ENCODE measurements at places on chromosomes 6 and 20. TPM values are rescaled to one million over a fixed set of nuclear protein-coding genes. Genes with fewer than 3 reads are reported as not detected.

- no peak for DNase-seq
- no peaks in the 10 kb centered on the region for H3K36me3 ChIP-seq
- no peak overlapping the region for H3K27ac ChIP-seq
- H3K4me1 ChIP-seq, result no peaks in the 10 kb centered on the region
- no peaks in the 10 kb centered on the region for H3K27me3 ChIP-seq
Measured at GRCh38 chr6:55108134-55109130, 65.9 kb upstream of the HCRTR2 start.

DNA sequence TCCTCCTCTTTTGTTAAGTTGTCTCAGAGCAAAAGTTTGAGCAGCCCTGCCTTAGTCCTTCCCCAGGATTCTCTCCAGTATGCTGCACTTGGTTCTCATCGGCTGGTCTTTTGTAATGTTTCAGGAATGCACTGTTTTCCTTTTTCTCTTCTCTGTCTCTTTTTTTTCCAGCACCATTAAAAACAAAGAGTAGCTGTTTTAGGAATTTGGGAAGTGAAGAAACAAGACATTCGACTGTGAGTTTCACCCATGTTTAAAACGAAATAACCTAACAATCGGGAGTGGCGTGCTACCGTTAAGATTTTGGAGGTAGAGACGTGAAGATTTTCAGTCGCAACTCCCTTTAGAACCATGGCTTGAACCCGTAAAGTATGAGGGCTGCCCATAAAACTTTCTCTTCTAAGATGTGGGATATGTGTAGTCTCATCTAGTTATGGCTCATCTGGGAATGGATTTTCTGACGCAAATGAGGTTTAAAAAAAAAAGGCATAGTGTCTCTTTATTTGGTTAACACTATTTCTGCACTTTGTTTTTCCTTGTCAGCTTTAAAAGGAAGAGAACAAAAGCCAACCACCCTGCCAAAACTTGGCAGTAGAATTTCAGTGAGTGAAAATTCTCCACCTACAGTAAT is 35.9 kb upstream of the RAB23 start:
- no peak overlapping the region for H3K27ac ChIP-seq
- H3K27me3 ChIP-seq, result no peaks in the 10 kb centered on the region
- H3K4me1 ChIP-seq, result no peaks in the 10 kb centered on the region

GRCh38 chr20:9143926-9144325 is 75.0 kb downstream of the PLCB4 start:
- H3K27ac ChIP-seq, result no peak overlapping the region
- no peak for DNase-seq
- no peaks in the 10 kb centered on the region for H3K4me1 ChIP-seq
- no peaks in the 10 kb centered on the region for H3K27me3 ChIP-seq
- H3K36me3 ChIP-seq, result no peaks in the 10 kb centered on the region

DNA sequence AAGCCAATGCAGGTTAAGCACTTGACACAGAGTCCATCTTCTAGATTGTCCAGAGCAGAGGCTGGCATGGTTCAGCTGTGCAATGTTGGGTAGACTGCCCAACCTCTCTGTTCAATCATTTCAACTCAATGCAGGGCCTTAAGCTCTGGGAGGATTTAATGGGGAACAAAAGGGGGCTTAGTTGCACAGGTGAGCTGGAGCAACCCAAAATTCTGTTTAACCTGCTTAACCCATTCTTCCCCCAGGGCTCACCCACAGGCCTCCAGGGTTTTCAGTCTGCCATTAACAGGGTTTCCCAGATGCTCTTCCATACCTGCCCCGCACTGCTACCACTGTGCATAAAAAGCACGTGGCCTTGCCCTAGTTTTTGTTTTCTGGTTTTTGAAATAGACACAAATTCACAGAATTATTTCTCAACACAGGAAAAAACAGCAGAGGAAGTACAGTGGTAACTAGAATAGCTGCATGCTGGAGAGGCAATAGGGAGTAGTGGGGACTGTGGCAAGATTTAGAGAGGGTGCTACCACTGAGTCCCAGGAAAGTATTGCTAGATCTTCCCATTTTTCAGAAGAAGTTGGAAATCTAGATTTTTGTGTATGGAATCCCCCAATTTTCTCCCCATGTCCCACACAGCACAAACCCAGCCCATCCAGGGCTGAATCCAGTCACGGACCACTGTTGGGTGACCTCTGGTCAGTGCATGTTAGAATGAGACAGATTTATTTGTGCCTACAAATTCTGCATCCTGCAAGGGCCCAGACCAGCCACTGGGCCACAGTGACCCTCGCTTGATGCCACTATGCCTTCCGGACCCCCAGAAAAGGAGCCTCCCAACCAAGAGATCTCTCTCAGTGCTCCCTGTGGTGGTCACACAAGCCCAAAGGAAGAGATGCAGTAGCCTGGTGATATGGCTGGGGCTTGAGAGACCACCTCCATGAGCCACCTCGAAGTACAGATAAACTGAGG is 4.6 kb downstream of the PTGIS start:
- H3K4me1 ChIP-seq, result peaks cover 5% of the 10 kb centered on the region
- H3K27me3 ChIP-seq, result peaks cover 10% of the 10 kb centered on the region
- H3K27ac ChIP-seq, result no peak overlapping the region
- no peak for DNase-seq
- H3K36me3 ChIP-seq, result no peaks in the 10 kb centered on the region

The GFRAL gene
- not detected for total RNA-seq

The BCAS4 gene
- 10.5 TPM for total RNA-seq

The PPP1R3G gene
- total RNA-seq, result 0.07 TPM

The ARFGEF3 gene
- total RNA-seq, result 0.05 TPM

All from natural killer cell (primary cell).